ENCODE measurements at places on chromosomes 5 and 9.

DNA sequence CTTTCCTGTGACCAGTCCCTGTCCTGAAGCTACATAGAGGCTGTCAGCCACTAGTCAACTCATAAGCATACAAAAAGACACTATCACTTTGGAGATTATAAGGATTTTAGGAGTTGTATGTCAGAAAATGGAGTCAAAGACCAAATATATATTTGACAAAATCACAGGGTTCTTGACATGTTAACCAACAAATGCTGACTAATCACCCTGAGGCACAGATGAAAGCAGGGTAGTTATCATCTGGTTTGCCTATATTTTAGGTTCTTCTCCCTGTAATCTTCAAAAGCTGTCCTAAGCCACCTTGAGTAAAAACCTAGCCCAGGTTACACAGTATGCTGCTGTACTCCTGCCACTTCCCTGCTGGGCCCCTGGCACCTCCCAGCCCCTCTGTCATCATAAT, 64.7 kb upstream of the ERCC6L2 start:
- no peak for DNase-seq

GRCh38 chr5:8136271-8136670, 267.3 kb downstream of the MTRR start:
- no peak for DNase-seq

DNA sequence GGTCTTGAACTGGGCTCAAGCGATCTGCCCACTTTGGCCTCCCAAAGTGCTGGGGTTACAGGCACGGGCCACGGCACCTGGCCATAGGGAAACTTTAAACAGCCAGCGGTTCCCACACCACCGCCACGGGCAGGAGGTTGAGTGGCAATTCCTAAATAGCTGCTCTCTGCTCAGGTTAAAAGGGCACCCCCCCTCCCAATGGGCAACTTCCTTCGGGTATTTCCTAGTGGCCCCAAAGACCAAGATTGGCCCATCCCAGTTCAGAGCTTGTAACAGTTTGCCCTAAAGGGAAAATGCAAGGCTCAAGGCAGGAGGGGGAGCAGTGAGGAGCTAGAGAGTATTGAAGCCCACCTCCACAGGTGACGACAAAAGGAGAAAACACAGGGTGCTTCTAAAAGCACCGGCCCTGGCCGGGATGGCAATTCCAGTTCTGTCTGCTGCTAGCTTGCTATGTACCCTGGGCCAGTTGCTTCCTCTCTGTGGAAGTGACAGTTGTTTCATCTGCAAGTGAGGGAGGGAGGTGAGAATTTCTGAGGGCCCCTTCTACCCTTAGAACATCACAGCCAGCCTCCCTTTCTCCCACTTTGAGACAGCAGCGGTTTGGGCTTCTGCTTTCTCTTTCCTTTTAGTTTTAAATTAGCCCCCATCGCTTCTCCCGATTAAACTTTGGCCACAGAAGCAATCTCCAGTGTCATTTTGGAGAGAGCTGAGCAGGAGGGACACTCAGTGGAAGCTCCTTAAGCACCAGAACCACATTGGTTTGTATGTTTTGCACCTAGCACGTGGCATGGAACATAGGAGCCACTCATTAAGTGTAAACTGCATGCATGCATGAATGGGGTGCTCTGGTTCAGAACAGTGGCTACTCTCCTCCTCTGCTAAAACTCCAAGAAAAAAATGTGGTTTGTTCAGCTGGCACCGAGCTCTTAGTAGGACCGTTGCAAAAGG, 17.3 kb upstream of the TNIP1 start:
- DNase-seq = no peak

- DNase-seq = no peak
Measured at GRCh38 chr9:118674942-118675341, 694.3 kb downstream of the BRINP1 start.

GRCh38 chr9:18796696-18797270, 236.2 kb downstream of the SAXO1 start:
- DNase-seq = no peak

- DNase-seq = no peak
Measured at GRCh38 chr9:25094518-25094917, 548.8 kb upstream of the IZUMO3 start.

DNA sequence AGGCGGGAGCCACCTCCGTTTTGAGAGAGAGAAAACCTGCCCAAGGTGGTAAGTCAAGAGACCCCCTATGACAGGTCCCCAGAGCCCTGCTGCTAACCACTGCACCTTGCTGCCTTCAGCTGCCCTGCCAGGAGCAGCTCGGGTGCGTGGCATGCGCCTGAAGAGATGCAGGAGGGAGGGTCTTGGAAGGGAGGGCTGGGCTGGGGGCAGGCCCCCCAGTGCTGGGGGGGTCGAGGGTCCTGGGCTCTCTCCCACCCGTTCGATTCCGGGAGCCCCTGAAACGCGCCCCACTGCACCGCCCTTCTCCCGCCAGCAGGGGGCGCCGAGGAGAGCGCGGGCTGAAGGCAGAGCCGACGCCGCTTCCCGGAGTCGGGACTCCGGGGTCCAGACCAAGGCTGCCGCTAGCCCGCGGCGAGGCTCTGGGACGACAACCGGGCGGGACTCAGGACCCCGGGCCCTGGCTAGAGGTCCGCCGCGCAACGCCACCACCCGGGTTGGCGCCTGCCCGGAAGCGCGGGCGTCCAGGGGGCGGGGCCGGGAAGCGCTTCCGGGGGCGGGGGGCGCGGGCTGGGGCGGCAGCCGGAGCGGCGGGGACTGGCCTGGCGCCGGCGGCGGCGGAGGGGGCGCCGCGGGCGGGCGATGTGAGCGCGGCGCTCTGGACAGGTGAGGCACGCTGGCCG, at the start of gene ZBTB34:
Gene ZBTB34 (plus strand): TSS at position 563 of the 680 bp plus-strand sequence. CDS start 18,761 bp downstream, outside the sequence.
- DNase-seq = peak; percentile 60

- DNase-seq = no peak
Measured at GRCh38 chr5:10801931-10802666, 41.1 kb upstream of the DAP start.

DNA sequence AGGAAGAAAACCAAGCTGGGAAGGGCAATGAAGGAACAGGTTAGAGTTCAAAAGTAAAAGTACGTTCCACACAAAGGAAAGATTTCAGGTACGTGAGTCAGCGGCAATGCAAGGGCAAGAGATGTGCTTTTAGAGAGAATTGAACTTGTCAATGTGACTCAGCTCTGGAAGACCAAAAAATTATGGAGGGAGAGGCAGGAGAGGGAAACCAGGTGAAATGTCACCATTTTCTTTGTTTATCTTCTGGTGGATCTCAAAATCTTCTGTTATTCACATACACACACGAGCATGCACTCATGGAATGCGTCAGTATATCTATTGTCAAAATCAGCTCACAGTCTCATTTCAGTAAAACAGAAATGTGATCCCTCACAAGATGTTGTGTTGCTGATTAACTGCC, 148.8 kb upstream of the RFX3 start:
- DNase-seq = no peak

GRCh38 chr5:33010846-33011245, 299.7 kb downstream of the NPR3 start:
- no peak for DNase-seq

GRCh38 chr5:134246771-134247427, 21.0 kb upstream of the PPP2CA start:
- no peak for DNase-seq

- DNase-seq = no peak
Measured at GRCh38 chr9:81858657-81859430, 69.4 kb upstream of the SPATA31D4 start.

- no peak for DNase-seq
Measured at GRCh38 chr9:5185220-5185840, at the start of gene INSL6. Gene INSL6, minus strand, starts transcription at chr9:5185639. Its CDS starts 37 bp downstream, at chr9:5185602.

GRCh38 chr5:81579262-81579924, 171.5 kb downstream of the SSBP2 start:
- DNase-seq = no peak

DNA sequence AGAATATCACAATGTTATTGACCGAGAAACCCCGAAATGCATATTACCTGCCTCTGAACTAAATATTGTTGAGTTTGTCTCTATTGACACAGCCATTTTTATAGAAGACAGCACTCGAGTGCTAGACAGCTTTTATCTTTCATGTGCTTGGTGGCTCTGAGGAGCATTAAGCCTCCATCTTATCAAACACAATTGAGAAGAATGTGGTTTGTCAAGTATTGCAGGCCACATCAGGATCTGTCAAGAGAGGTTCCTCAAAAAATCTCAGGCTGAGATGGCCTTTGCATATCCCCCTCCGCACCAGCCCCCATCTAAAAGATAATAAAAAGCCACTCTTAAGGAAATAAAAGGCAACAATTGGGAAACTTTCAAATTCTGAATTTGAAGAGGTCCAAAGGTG, 284.8 kb downstream of the DENND1A start:
- DNase-seq = no peak

DNA sequence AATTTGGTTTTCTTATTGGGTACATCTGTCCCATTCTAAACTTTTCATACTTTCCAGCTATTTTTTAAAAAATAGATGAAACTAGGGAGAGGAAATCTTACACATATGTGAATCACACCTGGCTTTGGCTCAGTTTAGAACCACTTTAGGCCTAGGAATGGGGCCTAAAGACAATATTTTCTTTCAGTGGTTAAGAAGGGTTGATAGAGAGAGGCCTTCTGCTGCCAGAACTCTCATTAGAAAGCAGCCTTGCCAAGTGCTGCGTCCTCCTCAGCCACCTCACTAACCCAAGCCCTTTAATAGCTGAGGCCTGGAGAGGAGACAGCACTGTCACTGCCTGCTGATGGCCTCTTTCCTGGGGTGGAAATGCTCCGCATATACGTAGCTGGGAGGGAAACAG, 167.5 kb downstream of the SAXO1 start:
- DNase-seq = no peak

GRCh38 chr9:119175581-119175980, 193.7 kb downstream of the BRINP1 start:
- no peak for DNase-seq

DNA sequence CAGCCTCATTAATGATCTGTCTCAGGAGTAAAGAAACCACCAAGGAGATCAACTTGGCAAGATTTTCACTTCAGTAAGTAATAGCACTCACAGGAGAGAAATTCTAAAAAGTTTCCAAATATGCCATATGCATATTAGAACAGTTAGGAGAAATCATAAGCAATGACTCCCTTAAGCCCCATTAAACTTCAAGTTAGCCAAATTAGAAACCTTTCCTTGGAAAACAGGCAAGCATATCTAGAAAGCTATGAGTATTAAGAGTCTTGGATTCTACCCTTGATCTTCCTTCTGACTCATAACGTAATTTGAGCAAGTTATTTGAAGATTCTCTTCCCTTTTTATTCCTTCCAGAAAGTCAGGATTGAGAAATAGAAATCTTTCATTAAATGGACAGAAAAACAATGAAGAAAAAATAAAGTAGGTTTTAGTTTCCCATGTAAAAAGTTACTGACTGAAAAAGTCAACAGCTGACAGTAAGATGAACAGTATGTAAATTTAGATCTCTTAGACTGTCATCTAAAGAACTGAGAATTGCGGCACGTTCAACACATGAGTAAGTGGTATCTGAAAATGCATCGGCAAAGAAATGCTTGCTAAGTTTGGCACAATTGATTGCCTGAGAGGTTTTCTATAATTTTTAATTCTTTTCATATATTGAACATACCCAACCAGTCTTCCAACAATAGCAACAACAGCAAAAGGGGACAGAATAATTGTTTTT, 565.7 kb upstream of the FTMT start:
- no peak for DNase-seq

DNA sequence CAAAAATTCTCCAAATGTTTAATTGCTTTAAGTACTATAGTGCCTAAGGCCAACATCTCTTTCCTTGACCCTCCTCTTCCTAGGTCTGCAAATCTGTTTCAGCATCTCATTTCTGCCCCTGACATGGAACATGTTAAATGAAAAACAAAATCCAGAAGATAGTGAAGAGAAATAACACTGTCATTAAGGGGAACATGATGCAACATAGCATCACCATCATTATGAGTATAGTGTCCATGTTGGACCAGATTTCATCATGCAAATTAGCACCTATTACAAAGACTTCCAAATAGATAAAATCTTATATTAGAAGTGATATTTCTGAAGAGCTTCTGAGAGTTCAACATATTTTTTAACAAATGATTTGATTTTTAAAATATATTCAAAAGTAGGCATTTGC, 375.2 kb downstream of the PTPRD start:
- no peak for DNase-seq

DNA sequence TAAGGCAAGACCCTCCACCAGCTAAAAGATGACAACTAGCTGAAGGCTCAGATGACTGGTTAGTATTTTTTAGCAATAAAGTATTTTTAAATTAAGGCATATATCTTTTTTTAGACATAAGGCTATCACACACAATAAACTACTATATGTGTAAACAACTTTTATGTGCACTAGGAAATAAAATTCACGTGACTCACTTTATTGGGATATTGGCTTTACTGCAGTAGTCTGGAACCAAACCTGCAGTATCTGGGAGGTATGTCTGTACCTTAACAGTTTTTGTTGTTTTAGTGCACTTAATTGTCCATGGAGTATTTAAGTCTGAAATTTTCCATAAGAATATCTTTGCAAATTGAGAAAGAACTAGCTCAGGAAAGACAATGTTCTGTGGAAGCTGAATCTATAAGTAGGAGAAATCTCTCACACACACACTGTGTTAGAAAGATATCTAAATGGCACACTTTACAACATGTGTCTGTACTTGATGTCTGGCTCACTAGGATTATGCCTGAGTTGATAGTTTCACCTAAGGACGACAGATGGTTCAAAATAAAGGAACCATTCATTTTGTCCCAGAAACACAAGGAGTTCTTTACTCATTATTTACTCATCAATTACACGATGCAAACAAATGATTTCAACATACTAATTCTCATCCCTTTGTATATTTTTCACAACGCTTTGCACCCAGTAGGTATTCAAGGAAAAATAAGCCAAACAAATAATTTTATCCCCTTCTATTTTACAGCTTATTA, 4.6 kb downstream of the RAPGEF6 start:
- DNase-seq = no peak

DNA sequence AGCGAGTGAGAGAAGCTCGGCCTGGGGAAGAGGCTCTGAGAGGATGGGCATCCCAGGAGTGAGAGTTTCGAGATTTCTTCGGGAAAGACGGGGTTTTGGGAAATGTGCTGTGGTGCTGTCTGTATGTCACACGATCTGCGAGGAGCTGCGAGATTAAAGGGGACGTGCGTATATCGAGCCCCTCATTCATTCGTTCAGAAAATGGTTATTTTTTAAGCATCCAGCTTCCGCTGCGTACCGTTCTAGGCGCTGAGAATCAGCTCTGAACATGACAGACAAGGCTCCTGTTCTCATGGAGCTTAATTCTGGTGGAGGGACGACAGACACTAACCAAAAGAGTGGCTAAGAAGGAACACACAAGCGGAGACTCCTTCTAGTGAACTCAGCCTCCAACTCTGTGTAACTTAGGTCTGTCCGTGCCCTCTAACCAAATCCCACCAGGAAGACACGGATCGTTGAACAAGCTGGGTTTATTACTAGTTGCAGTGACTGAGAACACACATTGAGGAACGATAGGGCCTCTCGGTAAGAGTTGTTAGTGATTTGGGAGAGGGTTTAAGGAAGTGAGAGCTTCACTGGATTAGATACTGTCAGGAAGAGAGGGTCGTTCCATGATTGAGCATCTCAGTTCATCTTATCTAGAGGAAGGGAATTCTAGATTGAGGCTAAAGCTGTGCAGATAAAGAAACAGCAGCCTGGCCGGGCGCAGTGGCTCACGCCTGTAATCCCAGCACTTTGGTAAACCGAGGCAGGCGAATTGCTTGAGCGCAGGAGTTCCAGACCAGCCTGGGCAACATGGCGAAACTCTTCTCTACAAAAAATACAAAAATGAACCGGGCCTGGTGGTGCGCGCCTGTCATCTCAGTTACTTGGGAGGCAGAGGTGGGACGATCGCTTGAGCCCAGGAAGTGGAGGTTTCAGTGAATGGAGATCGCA, 1.0 kb upstream of the FBXW11 start:
- DNase-seq = no peak
